ENCODE measurements at places on chromosomes 7 and 10. TPM values are rescaled to one million over a fixed set of nuclear protein-coding genes. Genes with fewer than 3 reads are reported as not detected.

Gene SPDYE8
- total RNA-seq: not detected

Gene PITX3
- 1.1 TPM for total RNA-seq

Gene CADPS2
- total RNA-seq: 0.03 TPM

Gene DGKB
- not detected for total RNA-seq

Gene STK31
- 0.77 TPM for total RNA-seq

Gene EEPD1
- 56.7 TPM for total RNA-seq

Gene SP4
- total RNA-seq: 1.3 TPM

All from A549 treated with AZD2906 at 1 μM for 4 hours (cell line).